ENCODE measurements at places on chromosomes 4 and X.

DNA sequence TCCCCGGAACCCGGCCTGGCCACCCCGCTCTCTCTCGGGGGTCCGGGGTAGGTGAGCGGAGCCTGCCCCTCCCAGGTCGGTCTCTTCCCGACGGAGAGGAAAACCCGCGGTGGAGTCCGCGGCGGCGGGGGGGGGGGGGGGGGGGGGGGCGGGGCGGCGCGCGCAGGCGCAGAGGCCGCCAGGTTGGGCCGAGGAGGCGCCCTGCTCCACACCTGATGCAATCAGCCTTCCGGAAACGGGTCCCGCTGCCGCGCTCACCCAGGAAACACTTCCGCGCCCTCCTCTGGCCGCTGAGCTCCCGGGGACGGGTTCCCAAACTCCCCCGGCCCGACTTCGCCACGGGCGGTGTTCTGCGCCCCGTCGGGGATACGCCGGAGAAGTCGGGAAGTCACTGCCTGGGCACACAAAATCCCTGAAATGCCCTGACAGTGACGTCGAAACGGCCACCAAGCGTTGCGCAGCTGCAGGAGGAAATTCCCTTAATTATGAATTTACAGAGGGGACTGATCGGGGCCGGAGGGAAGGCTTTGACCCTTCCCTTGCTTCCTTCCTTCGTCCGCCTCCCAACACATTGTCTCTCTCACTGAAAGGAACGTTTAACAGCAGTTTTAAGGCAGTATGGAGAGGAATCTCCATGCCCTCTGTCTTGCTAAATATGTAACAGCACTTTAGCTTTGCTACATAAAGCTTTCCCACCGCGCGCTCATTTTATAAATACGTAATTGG is 2.1 kb upstream of the APBB2 start:
- no peak for DNase-seq

GRCh38 chr4:64271601-64272081 is 137.6 kb downstream of the TECRL start:
- no peak for DNase-seq

DNA sequence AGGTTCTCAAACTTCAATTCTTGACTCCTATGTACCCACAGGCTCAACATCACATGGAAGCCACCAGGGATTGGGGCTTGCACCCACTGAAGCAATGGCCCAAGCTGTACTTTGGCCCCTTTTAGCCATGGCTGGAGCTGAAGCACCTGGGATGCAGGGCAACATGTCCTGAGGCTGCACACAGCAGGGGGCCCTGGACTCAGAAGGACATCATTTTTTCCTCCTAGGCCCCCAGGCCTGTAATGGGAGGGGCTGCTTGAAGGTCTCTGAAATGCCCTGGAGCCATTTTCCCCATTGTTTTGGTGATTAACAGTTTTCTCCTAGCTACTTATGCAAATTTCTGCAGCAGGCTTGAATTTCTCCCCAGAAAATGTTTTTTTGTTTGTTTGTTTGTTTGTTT is 465.1 kb upstream of the PCDH10 start:
- no peak for DNase-seq

- no peak for DNase-seq
Measured at GRCh38 chr4:184448821-184449220, 25.5 kb downstream of the IRF2 start.

GRCh38 chrX:125293850-125294780 is 25.6 kb upstream of the TEX13C start:
- no peak for DNase-seq

DNA sequence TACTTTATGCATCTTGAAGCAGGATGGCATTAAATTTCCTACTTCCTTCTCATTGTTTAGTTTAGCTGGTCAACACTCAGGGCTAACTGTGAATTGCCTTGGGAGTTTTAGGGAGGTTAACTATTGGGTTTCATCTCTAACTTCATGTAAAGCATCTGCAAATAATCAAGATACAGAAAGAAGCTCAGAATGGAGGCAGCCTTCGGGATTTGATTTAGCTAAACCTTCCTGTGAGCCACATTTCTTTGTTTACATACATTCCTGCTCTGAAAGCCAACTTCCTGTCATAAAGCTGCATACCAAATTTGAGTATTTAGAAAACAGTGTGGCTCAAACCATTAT is 131.7 kb upstream of the PCDH18 start:
- DNase-seq: no peak

GRCh38 chr4:184329235-184329634 is 111.6 kb upstream of the ENPP6 start:
- no peak for DNase-seq

DNA sequence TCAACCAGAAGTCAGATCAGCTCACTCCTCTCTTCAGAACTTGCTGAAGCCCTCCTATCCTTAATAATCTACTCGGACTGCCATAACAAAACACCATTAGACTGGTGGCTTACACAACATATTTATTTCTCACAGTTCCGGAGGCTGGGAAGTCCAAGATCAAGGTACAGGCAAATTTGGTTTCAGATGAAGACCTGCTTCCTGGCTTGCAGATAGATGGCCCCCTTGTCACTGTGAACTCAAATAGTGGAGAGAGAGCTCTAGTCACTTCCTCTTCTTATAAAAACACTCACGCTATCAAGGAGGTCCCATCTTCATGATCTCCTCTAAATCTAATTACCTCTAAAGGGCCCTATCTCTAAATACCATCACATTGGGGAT is 125.1 kb downstream of the CAMK2D start:
- no peak for DNase-seq

GRCh38 chrX:54171527-54172250 is 11.4 kb downstream of the FAM120C start:
- no peak for DNase-seq

DNA sequence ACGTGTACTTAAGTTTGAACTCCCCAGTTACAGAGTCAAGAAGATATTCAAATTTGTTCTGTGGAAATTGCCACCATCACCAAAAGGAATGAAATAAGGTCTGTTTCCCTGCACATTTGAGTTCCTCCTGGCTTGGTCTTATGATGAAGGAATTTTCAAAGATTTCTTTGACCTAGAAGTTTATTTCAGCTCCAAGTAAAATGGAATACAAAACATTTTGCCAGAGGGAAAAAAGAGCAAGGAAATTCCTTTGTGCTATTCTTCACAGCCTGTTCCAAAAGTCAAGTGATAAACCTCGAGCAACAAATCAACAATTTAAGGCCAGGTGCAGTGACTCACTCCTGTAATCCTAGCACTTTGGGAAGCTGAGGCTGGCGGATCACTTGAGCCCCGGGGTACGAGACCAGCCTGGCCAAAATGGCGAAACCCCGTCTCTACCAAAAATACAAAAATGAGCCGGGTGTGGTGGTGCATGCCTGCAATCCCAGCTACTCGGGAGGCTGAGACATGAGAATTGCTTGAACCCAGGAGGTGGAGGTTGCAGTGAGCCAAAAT is 3.4 kb downstream of the NKRF start:
- DNase-seq: no peak

- no peak for DNase-seq
Measured at GRCh38 chr4:150357829-150358228, 224.1 kb upstream of the MAB21L2 start.

- no peak for DNase-seq
Measured at GRCh38 chr4:10077076-10077475, 39.5 kb downstream of the WDR1 start.

DNA sequence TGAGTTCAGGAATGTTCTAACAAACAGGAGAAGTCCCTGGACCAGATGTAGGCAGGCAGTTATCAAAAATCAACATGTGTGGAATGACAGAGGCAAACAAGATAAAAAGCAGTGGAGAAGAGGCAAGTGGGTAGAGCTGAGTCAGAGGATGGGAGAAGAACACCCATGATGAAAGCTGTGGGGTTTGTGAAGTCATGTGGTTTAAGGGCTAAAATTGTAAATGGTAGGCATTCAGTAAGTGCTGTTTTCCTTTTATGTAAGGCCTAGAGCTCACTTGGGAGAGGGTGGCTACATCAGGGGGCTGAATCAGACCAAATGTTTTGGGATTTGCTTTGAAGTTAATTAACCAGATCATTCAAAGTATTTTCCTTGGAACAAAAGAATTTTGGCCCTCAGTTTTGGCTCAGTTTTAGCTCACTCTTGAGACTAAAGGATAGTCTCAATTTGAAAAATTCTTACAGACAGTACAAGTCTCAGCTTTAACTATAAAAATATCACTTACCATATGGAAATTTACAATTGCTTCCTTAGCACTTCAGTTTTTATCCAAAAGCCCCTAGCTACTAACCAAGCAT is 114.5 kb upstream of the PCDH7 start:
- no peak for DNase-seq

- DNase-seq: peak; percentile 75
Measured at GRCh38 chrX:12974796-12975669, at the start of gene TMSB4X. Gene TMSB4X (plus strand): TSS chrX:12975110.

GRCh38 chrX:19602866-19603622 is 87.7 kb upstream of the MAP3K15 start:
- no peak for DNase-seq

GRCh38 chr4:10164877-10165283 is 48.3 kb upstream of the WDR1 start:
- DNase-seq: no peak

DNA sequence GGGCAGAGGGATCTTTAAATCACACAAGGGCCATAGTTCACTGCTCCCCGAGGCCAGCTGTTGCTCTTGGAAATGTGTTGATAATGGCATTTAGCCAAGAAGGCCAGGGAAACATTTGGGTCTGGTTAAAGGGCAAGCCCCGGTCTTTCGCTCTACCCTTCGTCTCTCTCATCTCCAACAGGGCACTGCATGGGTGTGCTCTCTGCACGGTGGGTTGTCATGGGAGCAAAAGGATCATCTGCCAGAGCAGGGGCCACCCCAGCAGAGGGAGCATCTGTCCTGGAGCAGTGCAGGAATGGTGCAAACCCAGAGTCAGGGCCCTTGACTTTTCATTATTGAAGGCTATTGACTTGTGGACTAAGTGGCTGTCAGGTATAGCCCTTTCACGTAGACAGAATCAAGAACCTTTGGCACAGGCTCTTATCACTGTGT is 22.7 kb upstream of the PGRMC2 start:
- DNase-seq: no peak

DNA sequence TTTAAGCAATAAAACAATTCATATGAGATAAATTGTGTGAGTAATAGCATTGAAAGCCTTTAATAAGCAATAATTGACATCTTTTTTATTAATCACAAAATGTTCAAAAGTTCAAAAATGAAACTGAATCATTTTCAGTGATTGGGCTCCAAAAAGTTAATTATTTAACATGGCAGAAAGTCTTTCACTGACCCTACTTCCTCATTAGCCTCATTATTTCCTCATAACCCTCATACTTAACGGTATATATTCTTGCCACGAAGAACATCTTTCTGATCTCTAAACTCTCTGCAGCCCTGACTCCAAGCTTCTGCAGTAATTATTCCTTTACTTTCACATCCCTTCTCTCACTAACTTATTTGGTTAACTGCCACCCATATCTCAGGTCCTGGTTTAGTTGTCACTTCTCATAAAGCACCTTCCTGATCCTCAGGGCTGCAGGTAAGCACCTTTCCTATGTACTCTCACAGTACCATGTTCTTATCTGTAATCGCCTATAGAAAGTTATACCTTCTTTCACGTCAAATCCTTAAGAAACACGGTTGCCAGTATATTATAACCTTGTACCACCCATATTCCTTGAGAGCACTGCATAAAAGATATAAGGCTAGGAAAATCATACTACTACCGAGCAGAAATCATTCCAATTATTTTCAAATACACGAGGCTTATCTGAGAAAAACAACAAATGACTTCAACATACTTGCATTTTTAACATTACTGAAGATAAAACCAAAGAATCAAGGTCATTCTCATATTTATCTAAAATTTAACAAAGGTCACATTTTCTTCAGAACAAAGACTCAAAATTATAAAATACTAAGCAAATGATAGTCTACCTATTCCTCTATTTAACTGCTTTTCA is 72.2 kb downstream of the PPP3CA start:
- DNase-seq: no peak

GRCh38 chr4:57055886-57056285 is 54.3 kb downstream of the IGFBP7 start:
- DNase-seq: no peak

GRCh38 chr4:4922441-4922840 is 63.0 kb downstream of the MSX1 start:
- DNase-seq: no peak

GRCh38 chrX:115642311-115642710 is 81.3 kb downstream of the PLS3 start:
- DNase-seq: no peak

GRCh38 chrX:20347481-20347880 is 80.8 kb upstream of the RPS6KA3 start:
- DNase-seq: no peak

- no peak for DNase-seq
Measured at GRCh38 chrX:23504540-23504884, 162.8 kb upstream of the PRDX4 start.

- DNase-seq: no peak
Measured at GRCh38 chr4:90951037-90951436, 823.8 kb downstream of the CCSER1 start.

GRCh38 chrX:145673841-145674240 is 143.8 kb upstream of the SLITRK2 start:
- DNase-seq: no peak

GRCh38 chr4:85078016-85078415 is 111.5 kb upstream of the WDFY3 start:
- no peak for DNase-seq

GRCh38 chr4:165152527-165152926 is 39.9 kb upstream of the TMEM192 start:
- DNase-seq: no peak
